ENCODE measurements at places on chromosomes 7 and 10. TPM values are rescaled to one million over a fixed set of nuclear protein-coding genes. Genes with fewer than 3 reads are reported as not detected.

The RGS10 gene
- 13.1 TPM for total RNA-seq

The FAM25A gene
- not detected for total RNA-seq

The HOXA1 gene
- total RNA-seq, result not detected

DNA sequence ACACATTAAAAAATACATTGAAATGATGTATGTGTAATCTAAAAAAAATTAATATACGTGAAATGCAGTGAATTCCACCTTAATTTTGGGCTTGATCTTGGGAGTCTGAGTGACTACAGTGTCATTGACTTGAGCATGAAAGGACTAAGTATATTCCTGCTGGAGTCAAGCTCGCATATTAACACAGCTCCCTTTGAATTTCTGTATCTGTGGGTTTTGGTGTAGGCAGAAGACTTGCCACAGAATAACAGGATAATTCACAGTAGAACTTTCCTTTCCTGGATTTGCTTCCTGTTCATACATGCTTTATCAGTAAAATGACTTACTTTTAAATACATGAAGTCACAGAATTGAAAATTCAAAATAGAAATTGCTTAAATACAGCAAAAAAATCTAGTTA is 55.3 kb downstream of the PPP1R9A start:
- DNase-seq, result no peak

DNA sequence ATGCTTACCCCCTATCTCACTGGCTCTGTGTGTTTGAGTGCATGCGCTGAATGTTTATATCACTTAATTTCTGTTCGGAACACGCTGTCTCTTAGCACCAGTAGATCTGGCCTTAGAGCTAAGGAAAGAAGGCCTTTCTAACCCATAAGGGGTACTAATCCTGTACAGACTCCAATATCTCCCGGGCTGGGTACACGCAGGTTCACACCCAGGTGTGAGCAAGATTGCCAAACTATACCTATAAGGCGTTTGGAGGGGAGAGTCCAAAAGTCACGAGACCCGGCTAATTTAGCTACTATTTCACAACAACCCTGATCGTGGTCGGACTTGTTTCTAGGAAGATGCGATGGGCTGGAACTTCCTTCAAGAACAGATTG is 727 bp upstream of the PDSS1 start:
- no peak for DNase-seq

DNA sequence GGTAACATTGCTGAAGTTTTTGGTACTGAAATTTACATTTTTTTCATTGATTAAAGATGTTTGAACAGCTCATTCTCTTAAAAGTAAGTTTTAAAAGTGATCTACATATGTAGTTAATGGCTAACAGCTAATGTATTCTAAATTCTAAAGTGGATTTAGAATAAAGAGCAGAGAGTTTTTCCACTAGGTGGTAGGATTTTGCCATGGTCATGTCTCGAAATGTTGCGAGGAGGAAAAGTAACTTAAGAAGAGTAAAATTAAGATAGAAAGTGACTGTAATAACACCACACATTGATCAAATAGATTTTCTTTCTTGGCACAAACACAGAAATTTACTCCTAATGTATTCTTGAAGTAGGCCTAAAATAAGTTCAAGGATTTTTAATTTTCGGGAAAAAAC is 19.8 kb downstream of the LSMEM1 start:
- DNase-seq, result no peak

GRCh38 chr7:20284003-20284770 is 46.5 kb upstream of the ITGB8 start:
- no peak for DNase-seq

GRCh38 chr10:35570397-35570796 is 34.7 kb upstream of the GJD4 start:
- DNase-seq, result no peak

- DNase-seq, result no peak
These were observed 80.4 kb downstream of the CHST15 start for GRCh38 chr10:124012991-124013390.

DNA sequence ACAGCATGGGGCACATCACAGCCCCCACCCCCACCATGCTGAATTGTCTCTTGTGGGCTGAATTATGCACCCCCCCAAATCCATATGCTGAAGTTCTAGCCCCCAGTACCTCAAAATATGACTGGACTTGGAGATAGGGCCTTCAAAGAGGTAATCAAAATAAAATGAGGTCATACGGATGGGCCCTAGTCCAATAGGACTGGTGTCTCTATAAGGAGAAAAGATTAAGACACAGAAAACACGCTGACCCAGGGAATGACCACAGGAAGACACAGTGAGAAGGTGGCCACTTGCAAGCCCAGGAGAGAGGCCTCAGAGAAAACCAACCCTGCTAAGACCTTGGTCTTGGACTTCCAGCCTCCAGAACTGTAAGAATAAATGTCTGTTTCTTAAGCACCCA is 106.4 kb upstream of the ARID5B start:
- DNase-seq, result no peak

GRCh38 chr10:10778959-10779358 is 238.7 kb upstream of the CELF2 start:
- DNase-seq, result no peak

DNA sequence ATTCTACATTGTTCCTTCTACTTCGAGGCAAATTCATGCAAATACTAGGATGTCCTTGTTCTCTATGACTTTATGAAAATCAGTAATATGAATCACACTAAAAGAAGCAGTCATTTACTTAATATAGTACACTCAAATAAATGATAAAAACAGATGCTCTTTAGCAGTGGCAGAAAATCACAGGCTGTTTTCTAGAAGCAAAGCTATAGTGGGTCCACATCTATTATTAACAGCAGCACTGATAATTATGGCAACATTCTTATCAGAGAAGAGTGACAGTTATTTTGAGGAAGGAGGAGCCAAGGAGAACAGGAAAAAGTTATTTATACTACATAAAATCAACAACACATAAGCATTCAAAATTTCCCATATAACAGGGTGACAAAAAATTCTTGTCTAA is 16.5 kb downstream of the KIF5B start:
- no peak for DNase-seq
